ENCODE measurements at places on chromosomes 3 and 15.

DNA sequence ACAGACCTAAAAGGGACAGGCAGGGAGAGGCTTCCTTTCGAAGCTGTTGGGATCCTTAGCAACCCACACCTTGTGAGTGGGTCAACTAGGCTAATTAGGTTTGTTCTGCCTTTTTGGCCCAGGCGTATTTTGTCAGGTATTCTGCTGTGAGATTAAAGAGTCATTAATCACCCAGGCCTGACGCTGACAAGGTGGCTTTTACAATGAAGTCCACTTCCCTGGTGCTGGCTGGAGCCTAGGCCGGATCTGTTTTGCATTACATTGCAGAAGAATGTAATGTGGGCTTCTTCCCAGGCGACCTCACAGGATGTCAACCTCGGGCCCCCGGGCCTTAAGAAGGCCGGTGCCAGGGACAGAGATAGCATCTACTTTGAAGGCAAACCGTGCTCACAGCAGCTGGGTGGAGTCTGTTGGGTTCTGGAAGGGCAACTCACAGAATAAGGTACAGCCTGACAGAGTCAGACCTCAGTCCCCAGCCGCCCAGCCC is 76.9 kb downstream of the HES1 start:
- no peak for DNase-seq

GRCh38 chr15:89802231-89802928 is 12.3 kb downstream of the ANPEP start:
- no peak for DNase-seq

GRCh38 chr15:74616366-74616939 is 817 bp downstream of the CLK3 start:
- DNase-seq: peak; percentile 54

DNA sequence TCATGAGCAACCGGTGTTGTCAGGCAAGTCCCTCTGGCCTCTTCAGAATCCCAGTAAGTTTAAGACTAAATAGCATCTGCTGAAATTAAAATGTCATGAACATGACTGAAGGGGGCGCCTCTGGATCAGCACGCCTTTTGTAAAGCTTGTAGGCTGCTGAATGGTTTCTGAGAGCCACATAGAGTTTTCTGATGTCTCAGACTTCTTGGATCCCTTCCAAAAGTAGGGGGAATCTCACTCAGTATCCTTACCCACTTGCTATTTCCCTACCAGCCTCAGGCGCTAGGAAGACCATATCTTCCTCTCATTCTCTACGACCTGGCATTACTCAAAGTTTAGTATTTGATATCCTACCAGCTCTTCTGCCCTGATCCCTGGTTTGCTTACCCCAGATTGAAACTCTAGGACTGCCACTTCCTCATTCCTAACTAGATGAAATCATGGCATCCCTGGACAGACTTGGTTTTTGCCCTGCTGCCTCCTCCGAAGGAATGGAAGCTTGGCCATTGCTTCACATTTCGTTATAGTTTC is 62.7 kb upstream of the CD47 start:
- no peak for DNase-seq

DNA sequence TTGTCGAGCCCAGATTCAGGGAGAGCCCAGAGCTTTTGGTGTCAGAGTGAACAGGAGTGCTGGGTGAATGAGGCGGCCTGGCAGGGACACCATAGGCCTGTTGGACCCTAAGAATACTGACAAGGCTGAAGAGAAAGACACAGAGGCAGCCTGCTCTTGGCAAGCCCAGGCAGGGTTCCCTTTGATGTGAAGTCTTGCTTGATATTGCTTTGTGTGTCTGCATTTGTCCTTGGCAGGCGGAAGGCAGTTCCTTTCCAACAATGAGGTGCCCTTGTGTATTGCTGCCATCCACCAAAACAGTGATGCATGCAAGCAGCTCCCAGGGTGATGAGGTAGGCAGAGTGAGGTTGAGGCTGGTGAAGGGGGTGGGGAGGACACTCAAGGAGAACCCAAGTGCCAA is 152.7 kb upstream of the TSC22D2 start:
- no peak for DNase-seq

- DNase-seq: no peak
These were observed 163.6 kb upstream of the TBC1D5 start for GRCh38 chr3:17905996-17906395.

DNA sequence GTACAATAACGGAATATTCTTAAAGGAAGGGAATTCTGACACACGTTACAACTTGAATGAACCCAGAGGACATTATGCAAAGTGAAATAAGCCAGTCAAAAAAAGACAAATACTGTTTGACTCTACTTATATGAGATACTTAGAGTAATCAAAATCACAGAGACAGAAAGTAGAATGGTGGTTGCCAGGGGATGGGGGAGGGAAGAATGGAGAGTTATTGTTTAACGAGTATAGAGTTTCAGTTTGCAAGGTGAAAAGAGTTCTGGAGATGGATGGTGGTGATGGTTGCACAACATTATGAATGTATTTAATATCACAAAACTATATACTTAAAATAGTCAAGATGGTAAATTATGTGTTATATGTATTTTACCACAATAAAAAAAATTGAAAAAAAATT is 112.9 kb upstream of the ARHGEF3 start:
- no peak for DNase-seq

Measured in central memory CD8-positive, alpha-beta T cell (primary cell).